SK-N-MC (cell line): ENCODE measurements at places on chromosomes 6 and 20.

GRCh38 chr20:48287552-48288170, 502.4 kb upstream of the SULF2 start:
- no peak for DNase-seq

GRCh38 chr6:98579941-98580340, 254.4 kb upstream of the POU3F2 start:
- DNase-seq = no peak

GRCh38 chr6:32128751-32129296, 778 bp upstream of the ATF6B start:
- no peak for DNase-seq

DNA sequence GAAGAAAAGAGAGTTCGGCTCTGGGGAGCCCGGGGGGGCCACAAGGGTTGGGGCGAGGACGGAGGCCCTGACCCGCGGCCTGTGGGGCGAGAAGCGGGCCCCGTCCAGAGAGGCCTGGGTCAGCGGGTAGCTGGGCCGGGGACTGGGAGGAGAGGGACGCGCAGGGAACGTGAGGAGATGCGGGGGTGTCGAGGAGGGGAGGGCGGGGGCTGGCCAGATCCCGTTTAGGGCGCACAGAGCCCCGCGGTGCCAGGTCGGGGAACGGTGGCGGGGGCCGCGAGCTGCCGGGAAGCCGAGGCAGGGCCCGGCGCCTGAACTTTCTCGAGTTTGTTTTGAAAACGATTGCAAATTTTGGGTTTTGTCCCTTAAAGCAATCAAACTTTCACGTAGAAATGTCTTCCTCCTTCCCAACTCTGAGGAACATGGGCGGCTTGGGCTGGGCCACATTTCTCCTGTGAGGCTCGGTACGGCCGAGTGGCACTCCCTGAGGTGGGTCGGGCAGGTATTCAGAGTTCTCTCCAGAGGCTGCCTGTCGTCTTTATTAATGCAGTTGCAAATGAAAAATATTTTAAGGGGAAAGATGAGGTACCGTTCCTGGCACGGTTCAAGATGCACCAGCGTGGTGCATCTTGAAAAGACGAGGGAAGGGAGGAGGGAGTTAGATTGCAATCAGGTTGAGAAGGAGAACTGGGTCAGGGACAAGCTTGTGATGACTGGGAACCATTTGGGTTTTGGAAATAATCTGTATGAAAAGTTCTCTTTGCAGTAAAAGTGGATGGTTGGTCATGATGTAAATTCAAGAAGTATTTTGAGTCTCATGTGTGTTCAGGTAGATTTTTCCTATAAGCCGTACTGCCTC, 972 bp downstream of the RNF8 start:
- no peak for DNase-seq

DNA sequence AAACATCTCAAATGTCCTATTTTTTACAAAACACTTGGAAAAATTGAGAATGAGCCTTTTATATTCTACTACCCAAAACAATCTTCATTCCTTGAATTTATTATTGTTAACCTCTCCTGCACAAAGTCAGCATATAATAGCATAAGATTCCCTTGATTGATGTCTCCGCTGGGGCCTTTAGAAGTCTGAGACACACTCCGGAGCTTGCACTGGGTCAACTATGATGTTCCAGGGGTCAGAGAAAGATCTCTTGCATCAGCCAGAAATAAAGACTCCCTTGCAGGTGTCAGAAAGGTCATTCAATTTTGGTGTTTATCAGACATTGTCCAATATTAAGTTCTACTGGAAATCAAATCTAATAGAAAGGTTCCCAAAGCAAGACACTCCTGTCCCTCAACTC, 29.7 kb upstream of the NHSL1 start:
- no peak for DNase-seq

DNA sequence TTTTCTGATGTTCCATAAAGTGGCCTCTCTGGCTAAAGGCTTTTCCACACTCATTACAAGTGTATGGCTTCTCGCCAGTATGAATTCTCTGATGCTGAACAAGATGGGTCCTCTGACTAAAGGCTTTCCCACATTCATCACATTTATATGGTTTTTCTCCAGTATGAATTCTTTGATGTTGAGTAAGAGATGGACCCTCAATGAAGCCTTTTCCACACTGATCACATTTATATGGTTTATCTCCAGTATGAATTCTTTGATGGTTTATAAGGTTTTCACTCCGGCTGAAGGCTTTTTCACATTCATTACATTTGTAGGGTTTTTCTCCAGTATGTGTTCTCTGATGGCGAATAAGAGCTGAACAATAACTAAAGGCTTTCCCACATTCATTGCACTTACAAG, 20.4 kb downstream of the ZNF184 start:
- DNase-seq = no peak

DNA sequence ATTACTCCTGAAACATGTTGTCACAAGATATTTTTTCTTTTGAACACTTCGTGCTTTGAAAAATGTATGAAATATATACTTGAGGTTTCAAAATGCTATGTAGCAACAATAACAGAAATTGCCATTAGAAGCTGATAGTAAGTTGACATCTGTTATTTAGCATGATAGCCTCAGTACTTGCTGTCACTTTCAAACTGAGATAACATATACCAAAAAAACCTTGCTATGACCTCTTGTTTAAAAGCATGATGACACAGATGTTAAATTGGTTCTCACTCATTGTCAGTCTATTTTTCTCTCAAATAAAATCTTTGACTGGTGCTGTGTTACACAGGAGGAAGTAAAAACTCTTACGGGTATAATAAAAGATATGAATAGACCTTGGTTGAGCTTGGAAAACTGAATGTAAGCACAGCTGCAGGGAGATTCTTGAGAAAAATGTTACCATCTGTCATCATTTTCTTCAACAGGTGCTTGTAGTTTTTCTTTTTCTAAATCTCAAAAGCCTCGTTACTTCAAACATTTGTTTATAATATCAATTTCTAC, 18.6 kb downstream of the MOXD1 start:
- DNase-seq = no peak

DNA sequence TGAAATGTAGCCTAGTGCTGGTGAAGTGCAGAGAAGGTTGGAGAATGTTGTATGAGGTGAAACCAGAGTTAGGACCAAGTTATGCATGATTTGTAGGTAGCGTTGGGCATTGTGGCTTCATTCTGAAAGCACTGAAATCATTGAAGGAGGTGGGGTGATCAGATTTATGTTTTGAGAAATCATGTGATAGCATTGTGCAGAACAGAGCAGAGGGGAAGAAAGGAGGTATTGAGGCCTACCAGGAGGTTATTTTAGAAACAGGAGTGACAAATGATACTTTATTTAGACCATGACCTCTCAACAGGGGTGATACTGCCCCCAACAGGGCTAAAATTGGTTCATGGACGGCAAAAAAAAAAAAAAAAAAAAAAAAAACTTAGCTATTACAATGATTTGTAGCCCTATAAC, 15.6 kb upstream of the HMGN3 start:
- DNase-seq = no peak

GRCh38 chr6:41939848-41940758, 1.5 kb downstream of the CCND3 start:
- no peak for DNase-seq

DNA sequence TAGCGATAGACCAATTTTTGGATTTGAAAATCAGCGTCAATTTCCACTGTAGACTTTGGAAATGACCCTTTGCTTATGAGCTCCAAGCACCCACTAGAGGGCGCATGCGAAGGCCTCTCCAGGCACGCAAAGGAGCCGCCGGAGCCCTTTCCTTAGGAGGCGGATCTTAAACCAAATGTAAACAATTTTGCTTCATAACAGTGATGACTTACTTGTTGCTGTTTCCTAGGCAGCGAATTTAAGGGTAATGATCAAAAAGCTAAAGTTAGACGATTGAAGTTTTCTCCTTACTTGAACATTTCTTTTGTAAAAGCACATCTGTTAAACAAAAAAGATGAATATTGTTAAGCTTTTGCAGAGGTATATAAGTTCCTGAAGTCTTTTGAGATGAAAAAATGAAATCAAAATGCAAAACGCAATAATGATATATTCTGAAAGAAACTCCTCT, 29.2 kb upstream of the EXOC2 start:
- DNase-seq = peak; percentile 53

DNA sequence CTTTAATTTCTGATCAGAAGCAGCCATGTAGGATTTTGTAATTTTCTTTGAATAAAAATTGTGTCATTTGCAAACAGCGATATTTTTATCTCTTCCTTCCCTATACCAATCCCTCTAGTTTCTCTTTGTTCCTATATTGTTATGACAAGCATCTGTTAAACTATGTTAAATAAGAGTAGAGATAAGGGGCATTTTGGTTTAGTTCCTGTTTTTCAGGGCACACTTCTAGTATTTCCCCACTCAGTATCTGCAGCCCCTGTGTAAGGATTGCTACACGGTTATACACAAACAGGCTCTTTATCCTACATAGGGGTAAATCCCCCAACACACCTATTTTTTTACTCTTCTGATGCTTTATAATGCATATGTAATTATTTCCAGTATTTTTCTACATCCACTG, 42.1 kb downstream of the TRERF1 start:
- DNase-seq = no peak

DNA sequence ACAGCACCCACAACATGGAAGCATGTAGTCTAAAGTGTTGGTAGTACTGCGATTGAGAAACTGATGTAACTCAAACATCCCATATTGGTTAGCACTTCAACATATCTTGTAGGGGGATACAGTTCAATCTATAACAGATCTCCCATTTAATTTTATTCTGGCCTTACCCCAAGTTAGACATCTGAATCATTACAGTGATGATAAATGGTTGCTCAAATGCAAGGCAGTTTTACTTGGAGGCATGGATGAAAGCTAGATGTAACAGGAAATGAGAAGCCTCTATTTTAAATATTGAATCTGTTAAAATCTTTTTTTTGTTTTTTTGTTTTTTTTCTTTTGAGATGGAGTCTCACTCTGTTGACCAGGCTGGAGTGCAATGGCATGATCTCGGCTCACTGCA, 44.2 kb upstream of the FAM50B start:
- DNase-seq = no peak

- DNase-seq = no peak
Observed at GRCh38 chr20:48502758-48503157, 325.0 kb downstream of the PREX1 start.

DNA sequence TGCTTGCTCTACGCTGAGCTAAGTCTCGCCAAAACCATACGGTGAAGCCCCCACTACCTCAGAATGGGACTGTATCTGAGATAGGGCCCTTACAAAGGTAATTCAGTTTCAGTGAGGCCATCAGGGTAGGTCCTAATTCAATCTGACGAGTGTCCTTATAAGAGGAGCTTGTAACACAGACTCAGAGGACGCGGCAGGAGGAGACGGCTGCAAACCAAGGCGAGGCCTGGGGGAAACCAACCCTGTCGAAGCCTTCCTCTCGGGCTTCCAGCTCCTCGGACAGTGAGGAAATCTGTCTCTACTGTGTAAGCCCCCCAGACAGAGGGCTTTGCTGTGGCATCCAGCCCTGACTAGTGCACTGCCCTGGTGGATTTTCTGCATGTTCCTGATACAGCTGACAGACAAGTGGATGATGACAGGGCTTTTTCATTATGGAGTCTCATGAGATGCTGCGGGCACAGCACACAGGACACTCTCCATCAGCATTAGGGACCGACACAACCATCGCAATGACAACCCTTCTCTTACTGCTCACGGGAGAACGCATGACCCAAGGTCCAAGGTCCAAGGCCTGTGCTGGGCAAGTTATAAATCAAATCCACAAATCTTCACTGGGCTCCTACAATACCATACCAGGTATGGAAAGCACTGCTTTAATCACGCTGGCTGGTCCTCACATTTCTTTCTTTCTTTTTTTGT, 48.2 kb downstream of the SSR1 start:
- no peak for DNase-seq

- DNase-seq = no peak
Observed at GRCh38 chr6:162178666-162179065, 548.9 kb downstream of the PRKN start.

- DNase-seq = no peak
Observed at GRCh38 chr20:48855046-48855445, 27.2 kb upstream of the PREX1 start.

- no peak for DNase-seq
Observed at GRCh38 chr6:109139109-109139508, 43.8 kb downstream of the CEP57L1 start.

DNA sequence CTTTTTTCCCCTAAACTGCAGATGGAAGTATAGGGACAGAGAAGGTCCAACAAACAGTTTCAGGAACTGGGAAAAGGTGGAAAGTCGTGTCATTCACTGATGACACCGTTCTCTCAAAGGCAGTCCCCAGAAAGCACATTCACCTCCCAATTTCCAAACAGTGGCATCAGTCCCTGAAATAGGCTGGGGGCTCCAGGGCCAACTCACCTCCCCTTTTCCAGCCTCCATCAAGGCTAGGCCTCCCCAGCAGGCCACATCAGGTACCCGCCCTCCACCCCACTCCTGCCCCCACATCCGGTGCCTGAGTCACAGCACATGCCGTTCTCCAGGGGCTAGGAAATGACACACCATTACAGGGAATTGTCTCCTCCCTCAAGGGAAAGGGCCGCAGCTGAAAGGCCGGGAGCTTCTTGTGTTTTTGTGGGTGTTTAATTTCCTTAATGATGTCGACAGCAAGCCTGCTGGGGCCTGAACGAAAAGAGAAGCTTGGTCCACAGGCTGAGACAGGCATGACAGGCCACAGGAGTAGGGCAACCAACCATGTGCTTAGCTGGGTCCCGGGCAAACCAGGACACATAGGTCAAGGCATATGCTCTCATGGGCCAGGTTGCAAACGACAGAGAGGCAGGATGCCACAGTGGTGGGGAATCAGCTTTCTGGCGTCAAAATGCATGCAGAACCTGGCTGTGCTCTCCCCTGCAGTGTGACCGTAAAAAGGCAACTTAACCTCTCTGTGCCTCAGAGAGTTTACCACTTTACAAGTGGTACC, 39.2 kb downstream of the ZMYND8 start:
- no peak for DNase-seq

DNA sequence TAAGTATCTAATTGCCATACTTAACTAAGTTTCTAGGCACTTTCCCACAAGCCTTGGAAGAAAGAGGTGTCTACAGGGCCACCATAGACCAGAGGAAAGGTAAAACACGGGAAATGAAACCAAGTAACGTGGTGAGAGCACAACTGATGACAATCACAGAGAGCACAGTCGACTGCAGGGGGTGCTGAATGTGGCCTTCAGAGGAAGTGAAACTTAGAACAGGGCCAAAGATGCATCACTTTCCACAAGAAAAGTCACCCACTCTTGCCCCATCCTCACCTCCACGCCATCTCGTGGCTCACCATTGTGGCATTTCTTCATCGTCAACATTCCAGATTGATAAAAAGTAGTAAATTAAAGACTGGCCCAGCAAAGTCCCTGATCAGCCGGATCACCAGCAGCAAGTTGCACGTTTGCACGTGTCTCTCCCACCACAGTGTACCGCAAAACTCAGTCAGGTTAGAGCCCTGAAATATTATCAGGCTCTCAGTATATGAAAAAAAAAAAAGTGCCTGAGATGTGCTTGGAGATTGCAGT, 31.4 kb downstream of the HIVEP2 start:
- DNase-seq = no peak
